GM04504 (cell line): ENCODE measurements at places on chromosomes 13 and 19.
A peak's percentile ranks its signal among the peaks of the same experiment; 100 is the strongest.

- no peak for DNase-seq
These were observed 12.8 kb downstream of the C3 start for GRCh38 chr19:6707658-6708018.

DNA sequence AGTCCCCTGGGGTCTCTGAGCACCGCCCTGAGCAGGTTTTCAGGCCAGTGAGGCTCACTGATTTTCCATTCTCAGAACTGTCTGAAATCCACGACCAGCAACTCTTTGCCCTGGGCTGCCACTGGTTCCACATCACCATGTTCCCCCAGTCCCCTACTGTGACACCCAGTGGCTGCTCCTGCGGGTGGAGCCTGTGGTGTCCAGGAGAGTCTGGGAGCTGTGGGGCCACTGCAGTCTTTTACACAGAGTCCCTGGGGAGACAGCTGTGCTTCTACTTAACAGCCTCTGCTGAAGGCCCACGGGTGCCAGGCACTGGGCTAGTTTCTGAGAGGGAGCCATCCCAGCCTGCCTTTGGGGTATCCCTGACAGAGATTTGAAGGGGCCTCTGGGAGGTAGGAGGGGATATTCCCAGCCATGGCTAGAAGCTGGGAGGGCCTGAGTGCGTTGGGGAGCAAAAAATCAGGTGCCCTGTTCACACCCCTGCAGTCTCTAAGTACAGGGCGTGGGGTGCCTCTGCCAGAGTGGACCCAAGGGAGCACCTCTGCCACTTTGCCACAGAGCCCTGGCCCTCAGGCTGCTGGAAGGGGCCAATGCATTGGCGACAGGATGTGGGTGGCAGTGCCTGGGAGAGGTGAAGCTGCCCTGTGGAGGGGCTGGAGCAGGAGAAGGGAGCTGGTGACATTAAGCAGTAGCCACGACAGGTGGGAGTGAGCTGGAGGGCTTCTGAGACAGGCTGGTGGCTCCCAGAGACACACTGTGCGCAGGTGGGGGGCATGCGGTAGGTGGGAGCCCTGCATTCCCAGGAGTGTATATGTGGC lies 200.2 kb upstream of the ZNF536 start:
- no peak for DNase-seq

DNA sequence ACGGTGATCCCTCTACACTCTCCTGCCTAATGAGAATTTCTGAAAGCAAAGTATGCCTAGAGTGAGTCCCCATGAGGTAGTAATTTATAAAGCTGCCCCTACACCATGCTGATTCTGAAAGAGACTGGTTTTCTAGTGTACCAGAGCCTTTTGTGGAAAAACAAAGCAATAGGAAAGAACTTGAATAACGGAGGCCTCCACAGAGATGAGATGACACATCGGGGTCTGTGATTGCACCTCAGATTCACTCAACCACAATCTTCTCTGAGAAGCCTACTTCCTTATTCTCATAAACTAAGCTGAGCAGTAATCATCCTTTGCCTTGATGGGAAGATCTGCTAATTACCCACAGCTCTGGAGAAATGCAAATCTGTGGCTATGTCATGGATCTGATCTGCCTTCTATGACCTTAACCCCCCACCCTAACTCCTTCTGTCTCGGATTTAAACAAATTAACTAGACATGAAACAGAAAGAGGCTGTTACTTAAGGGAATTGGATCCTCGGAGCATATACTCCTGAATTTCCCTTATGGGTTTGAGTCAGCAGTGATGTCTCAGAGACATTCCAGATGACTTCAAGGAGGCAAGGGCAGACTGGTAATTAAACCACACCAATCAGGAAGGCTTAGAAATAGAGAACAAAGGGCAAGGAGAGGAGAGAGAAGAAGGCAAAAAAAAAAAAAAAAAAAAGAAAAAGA lies 128.0 kb downstream of the DCT start:
- peak; percentile 48 for DNase-seq

DNA sequence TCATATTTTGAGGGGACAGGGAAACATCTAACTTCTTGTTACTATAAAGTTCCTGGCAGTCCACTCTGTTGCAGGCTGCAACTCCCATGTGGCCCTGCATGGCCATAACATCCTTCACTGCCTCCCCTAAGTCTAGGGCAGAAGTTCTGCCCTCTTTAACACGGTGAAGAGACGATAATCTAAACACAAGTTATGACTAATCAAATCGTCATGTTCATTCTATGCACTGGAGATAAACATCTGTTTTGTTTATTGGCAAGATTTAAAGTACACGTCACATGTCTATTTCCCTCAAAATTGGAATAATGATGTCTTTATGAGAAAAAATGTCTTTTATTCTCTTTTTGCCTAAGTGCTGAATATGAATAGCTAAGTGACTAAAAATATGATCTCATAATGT lies 1629.4 kb downstream of the PCDH9 start:
- DNase-seq: no peak

GRCh38 chr13:51734786-51735185 lies 69.2 kb downstream of the DHRS12 start:
- DNase-seq: no peak

DNA sequence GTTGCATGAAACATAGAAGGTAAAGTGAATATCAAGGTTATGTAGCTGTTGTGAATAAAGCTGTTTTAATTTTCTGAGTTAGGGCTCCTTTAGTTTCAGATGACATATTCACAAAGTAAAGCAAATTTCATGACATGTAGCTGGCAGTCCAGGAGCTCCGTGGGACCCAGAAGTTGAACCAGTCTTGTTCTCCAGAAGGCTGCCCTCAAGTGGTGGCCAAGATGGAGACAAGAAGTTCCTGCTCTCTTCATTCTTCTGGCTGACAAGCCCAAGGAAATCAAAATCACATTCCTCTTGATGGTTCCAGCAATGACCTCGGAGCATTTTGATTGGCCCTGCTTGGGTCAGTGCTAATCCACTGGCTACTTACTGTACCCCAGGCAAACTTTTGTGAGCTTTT lies 128.7 kb downstream of the LIG4 start:
- peak; percentile 14 for DNase-seq

DNA sequence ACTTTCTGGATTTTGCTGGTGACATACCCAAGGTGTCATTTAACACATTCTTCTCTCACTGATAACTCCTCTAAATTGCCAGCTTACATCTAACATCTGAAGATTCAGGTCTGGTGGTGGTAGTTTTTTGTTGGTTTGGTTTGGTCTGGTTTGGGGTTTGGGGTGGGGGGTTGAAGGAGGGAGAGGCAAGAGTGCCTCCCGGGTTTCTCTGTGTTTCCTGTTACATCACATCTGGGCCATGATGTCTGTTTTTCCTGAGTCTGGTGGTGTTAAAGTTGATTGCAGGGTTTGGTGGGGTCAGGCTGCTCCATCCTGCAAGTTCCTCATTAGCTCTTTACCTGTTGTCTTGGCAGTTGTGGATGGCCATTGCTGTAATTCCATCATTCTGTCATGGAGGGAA lies 155.8 kb upstream of the UBL3 start:
- no peak for DNase-seq

DNA sequence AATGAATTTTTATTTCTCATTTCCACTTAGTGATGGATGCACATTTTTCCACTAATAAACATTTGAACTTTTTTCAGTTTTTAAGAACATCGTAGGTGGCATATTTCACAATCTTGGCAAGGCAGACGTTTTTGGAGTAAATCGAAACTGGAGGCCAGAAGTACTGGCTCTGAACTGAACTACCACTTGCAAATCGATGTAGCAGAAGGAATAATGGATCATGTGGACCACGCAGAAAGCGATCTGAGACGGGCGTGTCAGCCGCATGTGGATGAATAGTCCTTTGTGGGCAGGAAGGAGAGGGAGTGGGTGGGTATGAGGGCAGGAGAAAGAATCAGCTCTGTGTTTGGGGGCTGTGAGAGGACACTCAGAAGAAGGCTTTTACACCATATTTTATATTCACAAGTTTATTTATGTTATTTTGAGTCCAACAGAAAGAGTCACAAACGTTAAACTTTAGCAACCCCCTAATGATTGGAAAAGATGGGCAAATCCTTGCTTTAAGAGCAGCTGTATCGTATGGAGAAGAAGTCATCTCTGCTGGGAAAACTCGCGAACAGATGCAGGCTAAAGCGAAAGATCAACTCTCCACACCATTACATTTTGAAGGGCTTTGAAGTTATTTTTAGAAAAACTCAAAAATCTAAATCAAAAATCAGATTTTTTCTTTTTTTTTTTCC lies 90.5 kb downstream of the COL4A2 start:
- DNase-seq: no peak

DNA sequence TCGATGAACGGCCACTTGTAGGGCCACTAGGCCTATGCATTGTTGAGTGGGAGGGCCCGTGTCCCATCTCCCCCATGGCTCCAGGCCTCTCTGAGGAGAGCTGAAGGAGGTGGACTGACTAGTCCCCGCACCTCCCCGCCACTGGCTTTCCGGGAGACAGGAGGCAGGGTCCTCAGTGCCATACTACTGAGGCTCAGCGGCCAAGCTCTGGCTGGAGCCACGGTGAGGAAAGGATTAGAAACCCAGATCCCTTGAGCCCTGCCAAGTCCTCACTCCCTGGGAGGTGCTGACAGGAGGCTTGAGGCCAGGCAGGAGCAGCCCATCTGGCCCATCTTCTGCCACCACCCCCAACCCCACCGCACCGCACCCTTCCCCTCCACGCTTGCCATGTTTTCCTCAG lies 29.0 kb downstream of the CCDC8 start:
- no peak for DNase-seq
